Cardiac septum (tissue), 1 donor: ENCODE measurements at places on chromosomes 2 and 18.

- no peak for DNase-seq
Measured at GRCh38 chr2:242051463-242051862, 181.9 kb downstream of the RTP5 start.

DNA sequence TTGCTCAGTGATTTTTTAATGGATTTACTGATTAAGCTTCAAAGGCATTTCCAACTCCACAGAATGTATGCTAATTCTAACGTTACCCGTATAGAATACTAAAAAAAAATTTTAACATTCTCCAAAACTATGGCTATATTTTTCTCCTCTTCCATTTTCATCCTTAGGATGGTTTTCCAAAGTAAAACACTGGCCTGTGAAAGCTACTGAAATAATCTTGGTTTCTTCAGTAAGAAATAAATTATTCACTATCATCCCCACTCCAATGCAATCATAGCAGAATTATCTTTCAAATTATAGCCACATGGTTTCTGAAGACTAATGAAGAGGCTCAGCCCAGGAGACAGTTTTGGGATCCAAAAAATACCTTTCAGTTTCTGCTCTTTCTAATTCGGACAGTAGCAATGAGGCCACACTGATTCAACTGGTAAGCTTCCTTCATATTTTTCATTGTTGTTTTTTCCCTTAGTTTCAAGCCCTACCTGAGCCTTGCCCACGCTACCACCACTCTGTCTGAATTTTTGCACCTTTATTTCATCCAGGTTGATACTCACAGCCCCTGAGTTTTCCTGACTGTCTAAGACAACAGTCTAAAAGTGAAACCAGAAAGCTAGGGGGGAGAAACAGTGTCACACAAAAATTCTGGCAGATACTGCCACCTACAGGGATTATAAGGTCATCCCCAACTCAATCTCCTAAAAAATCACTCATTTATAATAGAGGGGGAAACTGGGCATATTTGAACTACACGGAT lies 887.9 kb downstream of the NRXN1 start:
- no peak for DNase-seq

GRCh38 chr2:175633227-175633626 lies 368.8 kb downstream of the LNPK start:
- no peak for DNase-seq

DNA sequence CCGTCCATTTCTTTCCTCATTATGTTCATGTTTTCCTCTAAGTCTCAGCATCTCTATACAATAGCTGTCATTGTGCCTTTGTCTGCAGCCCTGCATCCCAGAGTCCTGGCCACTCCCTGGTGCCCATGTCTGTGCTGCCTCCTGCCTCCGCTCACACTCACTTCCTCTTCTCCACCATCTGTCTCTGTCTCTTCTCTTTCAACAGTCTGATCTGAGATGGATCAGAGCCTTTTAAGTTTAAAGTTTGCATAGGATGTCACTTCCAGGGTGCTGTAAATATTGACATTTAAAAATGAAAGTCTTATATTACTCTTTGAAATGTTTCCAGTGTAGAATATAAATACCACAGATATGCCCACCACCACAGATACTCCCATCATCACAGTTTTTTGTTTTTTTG lies 42.7 kb downstream of the UBE2F start:
- DNase-seq = no peak

DNA sequence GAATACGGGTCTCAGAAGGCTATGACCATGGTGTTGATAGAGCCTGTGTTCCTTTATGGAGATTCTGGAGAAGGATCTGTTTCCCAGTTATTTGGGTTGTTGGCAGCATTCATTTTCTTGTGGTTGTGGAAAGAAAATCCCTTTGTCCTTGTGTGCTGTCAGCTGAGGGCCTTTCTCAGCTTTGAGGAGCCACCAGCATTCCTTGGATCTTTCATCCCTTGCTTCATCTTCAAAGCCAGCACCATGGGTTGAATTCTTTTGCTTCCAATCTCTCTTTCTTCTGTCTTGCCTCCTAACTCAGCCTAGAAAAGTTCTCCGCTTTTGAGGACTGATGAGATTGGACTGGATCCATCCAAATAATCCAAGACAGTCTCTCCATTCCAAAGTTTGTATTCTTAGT lies 103.2 kb upstream of the MMADHC start:
- no peak for DNase-seq
